ENCODE measurements at places on chromosomes 1 and 21.

- DNase-seq, result no peak
These were observed 6.0 kb downstream of the EPHA2 start for GRCh38 chr1:16149702-16150488.

DNA sequence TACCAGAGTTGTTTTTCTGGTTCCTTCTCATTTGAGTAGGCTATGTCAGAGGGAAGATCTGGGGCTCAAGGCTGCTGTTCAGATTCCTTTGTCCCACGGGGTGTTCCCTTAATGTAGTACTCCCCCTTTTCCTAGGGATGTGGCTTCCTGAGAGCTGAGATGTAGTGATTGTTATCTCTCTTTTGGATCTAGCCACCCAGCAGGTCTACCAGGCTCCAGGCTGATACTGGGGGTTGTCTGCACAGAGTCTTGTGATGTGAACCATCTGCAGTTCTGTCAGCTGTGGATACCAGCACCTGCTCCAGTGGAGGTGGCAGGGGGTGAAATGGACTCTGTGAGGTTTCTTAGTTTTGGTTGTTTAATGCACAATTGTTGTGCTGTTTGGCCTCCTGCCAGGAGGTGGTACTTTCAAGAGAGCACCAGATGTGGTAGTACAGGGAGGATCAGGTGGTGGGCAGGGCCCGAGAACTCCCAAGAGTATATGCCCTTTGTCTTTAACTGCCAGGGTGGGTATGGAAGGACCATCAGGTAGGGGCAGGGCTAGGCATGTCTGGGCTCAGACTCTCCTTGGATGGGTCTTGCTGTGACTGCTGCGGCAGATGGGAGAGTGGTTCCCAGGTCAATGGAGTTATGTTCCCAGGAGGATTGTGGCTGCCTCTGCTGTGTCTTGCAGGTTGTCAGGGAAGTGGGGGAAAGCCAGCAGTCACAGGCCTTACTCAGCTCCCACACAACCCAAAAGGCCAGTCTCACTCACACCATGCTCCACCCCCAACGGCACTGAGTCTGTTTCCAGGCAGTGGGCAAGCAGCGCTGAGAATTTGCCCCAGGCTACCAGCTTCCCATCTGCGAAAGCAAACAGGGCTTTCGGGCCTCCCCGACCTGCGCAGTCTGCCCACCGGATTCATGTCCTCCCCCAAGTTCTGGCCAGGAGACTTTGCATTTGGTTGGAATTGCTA, 64.2 kb downstream of the SERINC2 start:
- DNase-seq, result peak; percentile 32

DNA sequence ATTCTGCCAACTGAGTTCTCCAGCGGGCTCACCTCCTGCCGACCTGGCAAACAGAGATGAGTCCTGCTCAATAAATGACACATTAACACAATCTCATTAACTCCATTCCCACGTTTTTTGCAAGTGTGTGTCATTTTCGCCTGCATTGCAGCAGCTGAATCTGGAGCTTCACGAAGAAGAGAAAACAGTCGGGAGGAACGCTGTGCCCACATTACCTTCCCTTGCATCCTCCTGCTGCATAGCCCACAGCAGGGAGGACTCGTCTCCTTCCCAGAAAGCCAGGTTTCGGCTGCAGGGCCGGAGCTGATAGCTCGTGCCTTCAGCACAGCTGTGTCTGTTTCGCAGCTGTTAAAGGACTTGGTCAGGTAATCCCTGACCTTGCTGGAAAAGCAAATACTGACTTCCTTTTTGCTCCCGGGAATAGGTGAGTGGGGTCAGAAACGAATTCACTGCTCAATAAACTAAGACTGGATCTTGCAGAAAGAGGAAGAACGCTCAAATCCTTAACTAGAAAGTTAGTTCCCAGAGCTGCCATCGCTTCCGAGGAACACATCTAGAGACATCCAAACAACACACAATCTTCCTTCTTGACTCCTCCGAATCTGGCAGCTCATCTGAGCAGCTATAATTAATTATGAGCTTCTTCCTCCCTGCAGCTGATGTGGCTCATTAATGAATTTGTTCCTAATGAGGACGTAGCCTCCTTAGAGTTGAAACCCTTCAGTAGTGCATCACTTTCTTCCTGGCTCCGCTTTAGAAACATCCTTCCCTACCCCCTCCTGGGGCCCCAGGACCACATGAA, 33.0 kb downstream of the KANK4 start:
- no peak for DNase-seq

DNA sequence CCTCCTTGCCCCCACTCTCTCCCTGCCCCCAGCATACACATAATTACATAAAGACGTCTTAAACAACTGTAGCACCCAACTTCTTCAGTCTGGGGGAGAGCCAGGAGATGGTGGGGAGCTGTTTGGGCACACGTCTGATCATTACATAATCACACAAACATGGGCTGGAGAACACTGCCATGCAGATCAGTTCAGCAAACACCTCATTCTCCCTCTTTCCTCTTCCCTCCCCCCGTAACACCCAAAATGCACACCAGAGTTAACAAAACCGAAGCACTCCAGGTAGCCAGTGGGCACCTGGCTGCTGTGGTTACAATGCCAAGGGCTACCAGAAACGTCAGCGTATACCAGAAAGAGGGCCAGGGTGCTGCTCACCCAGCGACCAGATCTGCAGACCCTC, 1.6 kb downstream of the HIVEP3 start:
- DNase-seq, result no peak

DNA sequence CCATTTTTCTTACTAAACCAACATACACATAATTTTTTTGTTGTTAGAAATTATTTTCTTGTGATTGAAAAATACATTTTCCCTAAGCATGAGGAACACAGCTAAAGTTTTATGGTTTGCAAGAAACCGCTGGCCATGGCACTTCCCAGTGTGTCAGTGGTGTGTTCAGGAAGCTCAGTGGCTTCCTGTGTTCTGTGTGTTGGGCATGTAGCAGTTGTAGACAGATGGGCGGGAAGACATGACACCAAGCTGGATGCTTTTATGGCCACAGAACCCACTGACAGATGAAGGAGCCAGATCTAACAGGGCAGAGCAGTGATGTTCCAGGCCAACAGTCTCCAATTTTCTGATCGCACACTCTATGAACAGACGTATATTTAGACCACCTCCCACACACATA, 119.8 kb downstream of the GALNT2 start:
- DNase-seq, result no peak

- no peak for DNase-seq
These were observed 86.5 kb upstream of the ATP1A1 start for GRCh38 chr1:116286541-116286971.

DNA sequence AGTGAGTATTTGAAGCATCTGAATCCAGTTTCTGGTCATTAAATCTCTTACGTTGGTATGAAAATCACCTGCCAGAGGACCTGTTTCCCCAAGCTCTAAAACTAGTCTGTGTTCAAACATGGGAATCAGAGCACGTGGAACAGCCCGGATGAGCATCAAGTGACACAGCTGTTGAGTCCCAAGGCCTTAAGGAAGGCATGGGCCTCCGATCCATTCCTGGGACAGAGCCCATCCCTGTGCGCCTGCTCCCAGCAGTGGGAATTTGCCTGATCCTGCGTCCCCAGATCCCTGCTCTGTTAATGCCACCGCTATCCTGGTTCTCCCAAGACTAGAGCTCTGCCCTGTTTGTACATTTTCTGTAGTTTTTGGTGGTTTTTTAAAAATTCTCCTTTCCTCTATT, 68.4 kb upstream of the FBXO28 start:
- no peak for DNase-seq

GRCh38 chr21:46357335-46357604, 33.3 kb downstream of the PCNT start:
- no peak for DNase-seq

DNA sequence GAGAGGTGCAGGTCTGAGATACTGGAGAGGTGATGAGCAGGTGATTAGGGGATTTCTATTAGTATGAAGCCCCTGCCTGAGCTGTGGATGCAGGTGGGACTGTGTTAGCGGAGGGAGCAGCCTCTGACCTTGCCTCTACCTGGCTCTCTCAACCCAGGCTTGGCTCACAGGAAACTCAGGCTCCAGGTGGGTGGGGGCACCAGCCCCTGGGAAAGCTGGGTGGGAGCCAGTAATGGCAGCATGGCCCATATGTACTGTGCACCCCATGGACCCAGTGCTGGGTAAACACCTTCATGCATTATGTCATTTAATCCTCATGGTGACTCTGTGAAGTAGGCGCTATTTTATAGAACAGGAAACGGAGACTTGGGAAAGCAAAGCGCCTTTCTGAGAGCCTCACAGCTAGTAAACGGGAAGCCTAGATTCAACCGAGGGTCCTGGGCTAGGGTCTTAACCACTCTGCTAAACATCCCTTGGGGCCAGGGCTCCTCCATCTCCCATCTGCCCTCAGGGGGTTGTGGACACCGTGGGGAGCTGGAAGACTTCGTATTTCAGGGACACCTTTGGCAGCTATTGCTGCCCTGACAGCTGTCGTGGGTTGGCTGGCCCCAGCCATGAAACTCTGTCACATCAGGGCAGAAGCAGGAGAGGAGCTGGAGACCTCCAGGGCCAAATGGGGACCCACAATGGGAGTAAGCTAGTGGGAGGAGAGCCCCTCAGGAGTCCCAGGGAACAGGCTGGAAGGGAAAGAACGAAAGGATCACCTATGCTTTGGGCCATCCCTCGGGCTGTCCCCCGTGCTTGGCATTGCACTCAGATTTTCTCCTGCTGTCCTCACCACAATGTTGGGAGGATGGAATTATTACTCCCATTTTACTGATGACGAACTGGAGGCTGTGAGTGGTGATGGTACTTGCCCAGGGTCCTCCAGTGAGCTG, 59.6 kb upstream of the CSF3R start:
- no peak for DNase-seq

DNA sequence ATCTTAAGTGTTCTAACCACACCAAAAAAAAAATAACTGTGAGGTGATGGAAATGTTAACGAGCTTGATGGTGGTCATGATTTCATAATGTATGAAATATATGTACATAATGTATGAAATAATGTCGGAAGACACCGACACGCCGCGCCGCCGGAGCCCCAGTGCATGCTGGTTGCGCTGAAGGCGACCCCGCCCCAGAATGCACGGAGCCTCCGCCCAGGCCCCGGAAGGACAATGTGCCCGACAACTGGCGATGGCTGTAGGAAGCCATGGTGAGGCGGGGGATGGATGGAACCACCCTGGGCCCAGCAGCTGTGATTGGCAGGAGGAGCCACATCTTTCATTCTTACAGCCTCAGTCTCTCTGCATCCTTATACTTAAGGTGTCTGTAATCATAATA, 7.4 kb downstream of the OR2T10 start:
- no peak for DNase-seq

DNA sequence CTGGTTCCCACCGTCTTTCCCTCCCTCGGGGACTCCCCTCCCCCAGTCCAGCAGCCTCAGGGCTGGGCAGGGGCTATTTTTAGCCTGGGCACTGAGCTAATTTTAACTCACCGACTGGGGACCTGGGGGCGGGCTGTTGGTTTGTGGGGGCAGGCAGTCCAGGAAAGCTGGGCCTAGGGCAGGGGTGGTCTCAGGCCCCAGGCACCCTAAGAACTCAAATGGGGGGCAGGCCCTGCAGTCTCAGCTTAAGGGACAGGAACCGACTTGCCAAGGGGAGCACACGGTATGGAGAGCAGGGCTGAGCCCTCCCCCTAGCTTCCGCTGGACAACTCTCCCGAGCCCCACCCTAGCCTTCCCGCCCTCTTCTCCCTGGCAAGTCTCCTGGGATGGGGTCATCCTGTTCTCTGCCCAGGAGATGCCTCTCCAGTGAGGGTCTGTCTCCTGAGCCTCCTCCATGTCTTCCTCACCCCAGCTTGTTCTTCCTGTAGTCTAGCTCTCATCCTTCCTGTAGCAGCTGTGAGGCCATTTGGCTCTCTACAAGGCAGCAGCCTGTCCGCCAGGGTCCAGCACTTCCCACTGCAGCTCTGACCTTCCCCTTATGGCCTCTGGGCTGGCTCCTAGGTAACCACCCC, 10.1 kb downstream of the MEF2D start:
- DNase-seq, result no peak

DNA sequence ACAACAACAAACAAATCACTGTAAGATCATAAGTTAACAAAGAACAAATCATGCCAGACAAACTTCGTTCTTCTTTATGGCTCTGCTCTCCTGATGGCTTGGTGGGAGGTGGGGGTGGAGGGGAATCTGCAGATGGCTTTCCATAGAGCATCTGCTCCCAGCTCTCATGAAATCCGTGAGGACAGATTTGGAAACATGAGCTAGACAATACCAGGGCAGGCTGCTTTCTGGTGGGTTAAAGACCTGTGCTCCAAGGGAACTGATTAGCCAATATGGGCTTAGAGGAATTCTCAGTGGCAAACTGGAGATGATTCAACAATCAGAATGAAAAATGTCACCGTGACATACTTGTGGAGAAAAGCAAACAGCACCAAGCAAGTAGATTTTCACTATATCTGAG, 69.4 kb upstream of the TLR5 start:
- no peak for DNase-seq

GRCh38 chr1:35507947-35508346, 49.3 kb downstream of the KIAA0319L start:
- DNase-seq, result no peak

GRCh38 chr1:3380469-3380868, 74.0 kb upstream of the ARHGEF16 start:
- DNase-seq, result no peak

GRCh38 chr1:219837994-219838294, 90.4 kb downstream of the SLC30A10 start:
- DNase-seq, result no peak

DNA sequence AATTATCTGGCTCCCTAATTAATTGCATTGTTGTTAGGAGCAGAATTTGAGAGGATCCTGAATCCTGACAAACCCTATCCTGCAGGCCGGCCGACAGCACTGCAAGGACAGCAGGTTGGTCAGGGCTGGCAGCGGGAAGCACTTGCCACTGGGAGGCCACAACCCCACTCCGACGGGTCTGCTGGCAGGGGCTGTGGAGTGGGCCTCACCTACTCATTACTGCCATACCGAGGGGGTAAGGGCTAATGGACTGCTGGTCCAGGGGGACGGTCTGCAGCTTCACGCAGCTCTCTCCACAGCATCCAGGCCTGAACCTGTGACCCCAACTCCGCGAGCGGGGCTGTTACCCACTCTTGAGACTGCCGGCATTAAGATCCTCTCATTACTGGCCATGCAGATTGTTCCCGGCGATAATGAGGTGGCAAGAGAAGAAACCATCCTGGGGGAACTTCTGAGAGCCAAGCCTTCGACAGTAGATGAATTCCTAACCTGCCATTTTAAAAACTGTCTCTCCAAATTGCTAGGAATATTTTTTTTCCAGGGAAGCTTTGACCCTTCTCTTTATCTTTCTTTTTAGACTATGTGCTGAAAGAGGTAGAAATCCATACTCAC, 501.3 kb downstream of the OMA1 start:
- no peak for DNase-seq

- DNase-seq, result no peak
These were observed 240.6 kb downstream of the BRINP2 start for GRCh38 chr1:177411381-177411780.

All from inflammatory macrophage treated with lipopolysaccharide for 1 hour (primary cell).